ENCODE measurements at places on chromosomes 5 and 9.

GRCh38 chr9:134689321-134690181, 47.9 kb downstream of the COL5A1 start:
- no peak for DNase-seq

- DNase-seq = no peak
Measured at GRCh38 chr5:60843386-60843935, 608 bp downstream of the ELOVL7 start.

GRCh38 chr9:134558124-134558905, 83.3 kb upstream of the COL5A1 start:
- no peak for DNase-seq

- DNase-seq = no peak
Measured at GRCh38 chr5:19605846-19606407, 382.1 kb downstream of the CDH18 start.

- no peak for DNase-seq
Measured at GRCh38 chr5:148760945-148761638, 65.3 kb upstream of the ADRB2 start.

GRCh38 chr5:7074176-7074575, 321.8 kb upstream of the ADCY2 start:
- DNase-seq = no peak

- no peak for DNase-seq
Measured at GRCh38 chr5:136133922-136134379, 1.3 kb downstream of the SMAD5 start.

GRCh38 chr9:12916042-12916441, 141.2 kb downstream of the LURAP1L start:
- no peak for DNase-seq
